ENCODE measurements at places on chromosomes 11 and 22.
A peak's percentile ranks its signal among the peaks of the same experiment; 100 is the strongest.

DNA sequence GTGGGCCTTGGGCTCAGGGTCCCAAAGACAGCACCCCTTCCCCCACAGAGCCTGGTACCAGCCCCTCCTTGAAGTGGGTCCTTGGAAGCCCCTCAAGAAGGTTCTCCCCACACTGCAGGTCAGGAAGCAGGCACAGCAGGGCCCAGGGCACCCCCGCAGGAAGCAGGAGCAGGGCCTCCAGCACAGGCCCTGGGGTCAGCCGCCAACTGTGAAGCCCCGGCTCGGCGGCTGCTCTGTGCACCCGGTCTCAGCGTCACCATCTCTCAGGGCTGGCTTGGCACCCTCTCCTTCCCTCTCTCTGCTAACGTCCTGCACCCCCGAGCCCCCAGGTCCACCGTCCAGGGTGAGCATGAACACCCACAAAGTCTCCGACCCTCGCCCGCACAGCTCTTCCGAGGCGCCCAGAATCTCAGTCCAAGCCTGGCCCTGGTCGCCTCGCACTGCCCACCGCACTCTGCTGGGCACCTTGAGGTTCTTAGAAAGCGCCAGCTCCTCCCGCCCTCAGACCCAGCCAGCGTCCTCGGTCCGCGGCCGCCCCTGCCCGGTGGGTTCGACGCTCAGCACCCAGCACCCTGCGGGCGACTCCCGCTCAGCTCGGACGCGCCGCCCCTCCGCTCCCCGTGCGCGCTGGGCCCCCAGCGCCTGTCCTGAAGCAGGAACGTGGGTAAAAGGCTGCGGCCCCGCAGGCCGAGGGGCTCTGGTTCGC lies 1.4 kb upstream of the SIGIRR start:
- no peak for DNase-seq

GRCh38 chr11:126833065-126833464 lies 167.5 kb downstream of the KIRREL3 start:
- peak; percentile 93 for DNase-seq

DNA sequence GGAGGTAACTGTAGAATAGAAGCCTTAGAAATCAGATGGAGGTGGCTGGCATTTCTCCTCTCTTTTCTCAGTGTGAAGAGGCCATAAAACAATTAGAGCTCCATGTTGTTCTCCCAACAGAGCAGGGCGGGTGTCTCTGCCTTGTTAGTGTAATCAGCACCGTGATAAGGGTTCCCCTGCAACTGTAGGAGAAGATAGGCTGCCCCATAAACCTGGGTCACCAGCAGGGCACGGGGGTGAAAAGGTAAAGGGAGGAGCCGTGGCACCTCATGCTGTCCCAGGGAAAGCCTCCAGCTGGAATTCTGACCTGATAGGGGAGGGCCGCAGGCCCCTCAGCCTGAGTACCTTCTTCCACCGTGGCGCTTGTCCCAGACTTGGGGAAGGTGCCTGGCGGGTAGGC lies 68.7 kb downstream of the ISX start:
- DNase-seq, result no peak

DNA sequence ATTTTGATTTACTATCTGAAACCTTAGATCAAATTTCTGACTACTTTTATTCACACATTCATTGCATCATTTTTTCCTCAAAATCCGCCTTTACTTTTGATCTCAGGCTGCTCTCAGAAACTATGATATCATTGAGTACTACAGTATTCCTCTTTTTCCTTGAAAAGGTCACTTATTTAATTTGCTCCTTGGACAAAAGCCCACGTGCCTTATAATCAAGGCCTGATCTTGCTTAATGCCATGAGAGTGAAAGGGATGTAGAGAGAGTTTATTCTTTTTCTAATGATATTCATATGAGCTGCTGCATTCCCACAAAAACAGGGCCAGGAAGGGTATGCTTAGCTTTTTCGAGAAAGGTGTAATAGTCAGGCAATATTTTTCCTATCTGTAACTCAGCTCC lies 327.0 kb downstream of the ETS1 start:
- DNase-seq, result no peak

GRCh38 chr22:29258407-29259252 lies 9.2 kb downstream of the RHBDD3 start:
- no peak for DNase-seq

DNA sequence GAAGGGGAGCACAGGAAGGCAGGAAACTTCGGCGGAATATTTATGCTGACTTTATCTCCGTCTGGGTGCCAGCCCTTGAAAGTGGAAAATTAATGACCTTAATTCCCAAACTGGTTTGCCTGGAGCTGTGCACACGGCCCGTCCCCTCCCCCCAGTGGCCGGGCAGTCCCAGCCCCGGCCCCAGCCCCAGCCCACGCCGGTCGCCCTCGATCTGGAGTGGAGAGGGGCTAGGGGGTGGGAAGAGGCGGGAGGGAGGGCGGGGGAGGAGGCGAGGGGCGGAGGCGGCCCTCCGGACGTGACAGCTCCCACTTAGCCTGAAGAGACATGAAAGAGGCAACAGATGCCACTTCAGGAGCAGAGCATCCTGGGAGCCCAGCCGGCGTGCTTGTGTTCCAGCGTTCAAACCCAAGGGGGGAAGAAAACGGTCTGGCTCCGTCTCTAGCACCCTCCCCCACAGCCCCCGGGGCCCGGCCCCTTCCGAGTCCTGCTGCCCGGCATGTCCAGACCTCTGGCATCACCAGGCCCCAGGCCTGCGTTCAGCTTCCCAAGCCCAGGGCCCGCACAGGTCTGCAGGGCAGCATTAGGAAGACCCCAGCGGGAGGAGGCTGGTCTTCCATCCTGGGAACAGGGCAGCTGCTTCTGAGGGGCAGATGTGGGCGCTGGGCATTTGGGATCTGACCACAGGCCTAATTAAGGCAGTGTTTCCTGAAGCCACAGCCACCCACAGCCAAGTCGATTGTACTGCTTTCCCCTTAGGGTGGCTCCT lies 20.0 kb upstream of the LMO1 start:
- DNase-seq, result peak; percentile 31

DNA sequence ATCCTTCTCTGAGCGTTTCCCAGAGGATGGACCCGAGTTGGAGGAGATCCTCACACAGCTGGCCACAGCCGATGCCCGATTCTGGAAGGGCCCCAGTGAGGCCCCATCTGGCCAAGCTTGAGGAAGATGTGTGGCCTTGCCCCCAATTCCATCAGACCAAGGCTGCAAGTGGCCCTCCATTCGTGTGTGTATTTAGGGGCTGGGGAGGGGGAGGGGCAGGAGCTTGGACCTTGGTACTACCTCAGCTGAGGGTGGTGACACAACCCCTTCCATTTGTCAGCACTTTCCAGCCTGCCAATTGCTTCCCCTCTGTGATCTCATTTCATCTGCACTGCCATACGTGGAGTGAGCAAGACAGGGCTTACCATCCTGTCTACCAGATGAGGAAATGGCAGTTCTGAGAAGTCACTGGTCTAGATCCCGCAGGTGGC lies 1.3 kb upstream of the BBS1 start:
- no peak for DNase-seq

GRCh38 chr11:119902656-119903231 lies 173.7 kb upstream of the NECTIN1 start:
- DNase-seq, result no peak

GRCh38 chr11:7524462-7525235 lies 10.8 kb downstream of the PPFIBP2 start:
- peak; percentile 3 for DNase-seq

- DNase-seq, result no peak
Measured at GRCh38 chr11:32385998-32386397, 49.3 kb downstream of the WT1 start.

DNA sequence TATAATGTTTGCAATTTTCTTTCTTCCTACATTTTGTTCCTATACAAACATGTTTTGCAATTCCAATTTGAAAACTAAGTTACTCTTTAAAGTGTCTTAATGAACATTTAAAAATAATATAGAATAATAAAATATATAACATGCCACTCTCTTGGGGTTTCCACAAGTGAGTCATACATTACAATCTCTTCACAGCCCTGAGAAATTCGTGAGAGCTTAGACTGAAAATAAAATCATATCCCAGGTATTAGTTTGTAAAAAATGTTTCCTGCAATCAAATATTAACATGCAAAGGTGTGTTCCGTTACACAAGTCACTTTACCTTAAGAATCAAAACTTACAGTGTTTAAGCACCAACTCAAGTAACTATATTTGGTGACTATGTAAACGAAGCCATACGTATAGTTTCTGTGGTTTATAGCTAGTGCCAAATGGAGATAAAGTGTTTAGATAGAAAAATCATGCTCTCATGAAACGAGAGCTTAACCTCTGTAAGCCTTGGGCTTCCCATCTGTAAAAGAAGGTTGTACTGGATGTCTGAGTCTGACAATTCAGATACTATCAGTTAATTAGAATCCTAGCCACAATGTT lies 253.6 kb upstream of the ANO3 start:
- no peak for DNase-seq

- no peak for DNase-seq
Measured at GRCh38 chr11:107713009-107713408, 1.2 kb upstream of the SLN start.

- DNase-seq, result peak; percentile 5
Measured at GRCh38 chr11:73393479-73394415, 17.5 kb downstream of the RELT start.

DNA sequence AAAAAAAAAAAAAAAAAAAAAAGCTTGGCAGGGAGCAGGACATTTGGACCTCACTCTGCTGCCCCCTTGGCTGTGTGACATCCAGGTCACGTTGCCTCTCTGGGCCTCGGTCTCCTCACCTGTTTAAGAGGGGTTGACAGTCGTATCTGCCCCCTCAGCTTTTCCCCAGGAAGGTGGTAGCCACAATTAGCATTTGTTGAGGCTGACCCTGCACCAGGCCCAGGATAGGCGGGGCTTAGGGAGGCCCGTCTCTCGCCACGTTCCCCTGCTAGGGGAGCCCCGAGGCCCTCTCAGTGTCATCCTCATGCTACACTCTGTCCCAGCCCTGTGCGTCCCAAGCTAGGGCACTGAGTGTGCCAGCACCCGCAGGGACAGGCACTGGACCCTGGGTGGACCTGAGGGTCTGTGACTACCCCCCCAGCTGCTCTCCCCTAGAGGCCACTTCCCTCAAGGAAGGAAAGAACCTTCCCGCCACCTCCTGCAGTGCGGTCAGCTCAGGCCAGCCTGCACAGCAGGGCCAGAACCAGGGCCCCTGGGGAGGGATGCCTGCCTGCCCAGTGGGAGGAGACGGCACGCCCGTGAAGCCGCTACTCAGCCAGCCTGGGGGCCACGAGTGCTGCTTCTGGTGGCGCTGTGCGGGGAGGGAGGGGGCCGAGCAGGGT lies 38.5 kb upstream of the PPARA start:
- DNase-seq, result no peak

DNA sequence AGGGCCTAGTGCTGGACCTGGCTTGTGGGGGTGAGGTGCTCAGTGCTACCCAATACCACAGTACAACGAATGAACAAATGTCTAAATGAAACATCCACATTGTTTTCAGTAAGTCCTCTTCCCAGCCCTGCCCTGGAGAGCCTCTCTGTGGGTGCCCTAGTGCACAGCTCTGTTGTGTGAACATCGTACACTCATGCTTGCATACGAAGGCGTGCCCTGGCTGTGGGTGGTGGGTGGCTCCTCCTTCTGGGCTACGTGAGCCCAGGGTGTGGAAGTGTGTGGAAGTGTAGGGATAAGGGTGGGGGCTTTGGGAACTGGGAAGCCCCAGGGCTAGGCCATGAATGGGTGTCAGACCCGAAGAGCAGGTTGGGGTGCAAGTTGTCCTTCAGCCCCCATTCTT lies 592 bp upstream of the NLRX1 start:
- DNase-seq, result no peak

DNA sequence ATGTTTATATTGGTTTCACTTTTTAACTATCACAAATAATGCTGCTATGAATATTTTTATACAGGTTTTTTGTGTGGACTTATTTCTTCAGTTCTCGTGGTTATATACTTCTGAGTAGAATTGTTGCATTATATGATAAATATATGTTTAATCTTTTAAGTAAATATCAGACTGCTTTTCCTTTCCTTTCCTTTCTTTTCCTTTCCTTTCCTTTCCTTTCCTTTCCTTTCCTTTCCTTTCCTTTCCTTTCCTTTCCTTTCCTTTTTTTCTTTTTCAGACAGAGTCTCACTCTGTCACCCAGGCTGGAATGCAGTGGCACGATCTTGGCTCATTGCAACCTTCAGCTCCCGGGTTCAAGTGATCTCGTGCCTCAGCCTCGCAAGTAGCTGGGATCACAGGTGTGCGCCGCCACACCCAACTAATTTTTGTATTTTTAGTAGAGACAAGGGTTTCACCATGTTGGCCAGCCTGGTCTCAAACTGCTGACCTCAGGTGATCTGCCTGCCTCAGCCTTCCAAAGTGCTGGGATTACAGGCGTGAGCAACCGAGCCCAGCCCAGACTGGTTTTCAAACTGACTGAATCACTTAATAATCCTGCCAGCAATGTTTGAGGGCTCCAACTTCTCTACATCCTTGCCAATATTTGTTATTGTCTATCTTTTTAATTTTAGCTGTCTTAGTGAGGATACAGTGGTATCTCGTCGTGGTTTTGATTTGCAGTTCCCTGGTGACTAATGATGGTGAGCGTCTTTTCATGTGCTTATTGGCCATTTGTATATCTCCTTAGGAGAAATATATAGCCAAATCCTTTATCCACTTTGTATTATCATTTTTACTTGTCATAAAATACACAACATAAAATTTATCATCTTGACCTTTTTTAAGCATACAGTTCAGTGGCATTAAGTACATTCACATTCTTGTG lies 21.9 kb downstream of the HTR3B start:
- no peak for DNase-seq

- no peak for DNase-seq
Measured at GRCh38 chr11:12147827-12148226, 37.4 kb downstream of the MICAL2 start.

DNA sequence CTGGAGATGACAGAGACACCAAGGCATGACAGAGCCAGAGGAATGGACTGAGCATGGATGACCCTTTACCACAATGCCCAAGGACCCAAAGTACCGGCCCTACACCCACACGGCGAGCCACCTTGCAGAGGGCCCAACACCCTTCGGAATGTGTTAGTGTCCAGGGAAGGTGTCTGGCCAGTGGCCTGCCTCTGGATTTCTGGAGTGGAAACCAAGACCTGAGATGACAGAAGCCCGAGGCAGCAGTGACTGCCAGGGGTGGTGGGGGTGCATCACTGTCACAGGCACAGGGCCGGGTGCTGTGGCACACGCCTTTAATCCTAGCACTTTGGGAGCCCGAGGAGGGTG lies 28.7 kb downstream of the PDGFB start:
- no peak for DNase-seq

DNA sequence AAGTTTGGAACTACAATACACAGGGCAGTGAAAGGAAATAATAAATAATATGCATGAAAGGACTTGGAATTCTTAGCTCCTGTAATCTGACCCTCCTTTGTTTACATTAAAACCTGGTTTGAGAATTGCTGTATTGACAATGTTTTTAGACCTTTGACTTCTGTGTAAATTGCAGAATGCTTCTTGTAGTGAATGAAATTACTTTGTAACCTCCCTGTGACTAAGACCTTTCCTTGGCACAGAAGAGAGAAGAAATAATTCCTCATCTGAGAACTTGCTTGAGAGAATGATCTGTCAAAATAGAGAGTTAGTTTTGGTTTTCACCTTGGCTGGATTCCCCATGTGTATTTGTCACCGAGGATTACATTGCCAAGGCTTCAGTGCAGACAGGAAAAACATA lies 640.0 kb upstream of the ANO5 start:
- no peak for DNase-seq

Measured in DMS153 (cell line).